ENCODE measurements at places on chromosomes 12 and 14. TPM values are rescaled to one million over a fixed set of nuclear protein-coding genes. Genes with fewer than 3 reads are reported as not detected.

Gene OR4E1
- total RNA-seq: not detected

Gene SLCO1A2
- total RNA-seq: not detected

Gene IFI27
- 140 TPM for total RNA-seq

Gene STYK1
- total RNA-seq: 0.12 TPM

Gene CPM
- 19.8 TPM for total RNA-seq

DNA sequence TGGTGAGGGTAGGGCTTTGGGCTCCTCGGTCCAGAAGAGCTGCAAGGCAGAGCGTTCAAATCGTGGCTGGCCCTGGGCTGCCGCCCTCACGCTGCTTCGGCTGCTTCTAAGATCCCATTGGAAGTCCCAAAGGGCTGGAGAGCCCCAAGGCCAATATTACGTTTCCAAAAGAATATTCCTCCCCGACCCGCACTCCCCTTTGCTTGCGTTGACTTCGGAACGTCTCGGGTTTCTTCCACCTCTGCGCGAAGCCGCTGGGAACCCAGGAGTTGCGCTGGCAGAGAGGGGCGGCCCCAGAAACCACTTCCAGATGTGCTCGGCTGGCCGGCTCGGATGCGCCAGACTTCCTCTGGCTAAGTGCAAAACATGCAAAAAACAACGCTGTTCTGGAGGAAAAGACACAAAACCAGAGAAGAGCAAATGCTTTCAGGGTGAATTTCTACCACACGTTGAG is at the start of gene GLT8D2:
GLT8D2 (minus strand) TSS at position 285 of the 454 bp plus-strand sequence. CDS start 30,539 bp downstream, outside the sequence.
- H3K27ac ChIP-seq: peak within 1 kb of the TSS; percentile 48
- H3K4me1 ChIP-seq: no peaks in the 10 kb centered on the region
- DNase-seq: peak; percentile 65
- peak within 1 kb of the TSS; percentile 35 for H3K4me3 ChIP-seq
- no peaks in the 10 kb centered on the region for H3K27me3 ChIP-seq
- no peaks in the 10 kb centered on the region for H3K36me3 ChIP-seq

DNA sequence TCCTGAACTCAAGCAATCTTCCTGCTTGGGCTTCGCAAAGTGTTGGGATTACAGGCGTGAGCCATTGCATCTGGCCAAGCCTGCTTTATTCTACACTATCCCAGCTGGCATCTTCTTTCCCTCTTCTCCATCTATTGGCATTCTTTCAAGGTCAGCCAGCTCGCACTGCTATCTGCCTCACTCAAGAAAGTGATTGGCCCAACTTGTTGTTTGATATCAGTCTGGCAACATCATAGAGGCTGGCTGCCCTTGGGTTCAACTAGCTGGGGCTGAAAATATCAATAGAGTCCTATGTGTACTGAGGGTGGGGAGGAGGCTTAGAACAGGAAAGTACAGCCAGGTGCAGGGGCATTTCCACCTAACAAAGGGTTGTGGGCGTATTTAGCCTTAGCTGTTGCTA is 17.1 kb downstream of the GMFB start:
- no peaks in the 10 kb centered on the region for H3K27me3 ChIP-seq
- no peaks in the 10 kb centered on the region for H3K36me3 ChIP-seq
- peak overlapping the region; percentile 61 for H3K27ac ChIP-seq
- DNase-seq: no peak
- H3K4me3 ChIP-seq: no peak overlapping the region
- H3K4me1 ChIP-seq: no peaks in the 10 kb centered on the region

DNA sequence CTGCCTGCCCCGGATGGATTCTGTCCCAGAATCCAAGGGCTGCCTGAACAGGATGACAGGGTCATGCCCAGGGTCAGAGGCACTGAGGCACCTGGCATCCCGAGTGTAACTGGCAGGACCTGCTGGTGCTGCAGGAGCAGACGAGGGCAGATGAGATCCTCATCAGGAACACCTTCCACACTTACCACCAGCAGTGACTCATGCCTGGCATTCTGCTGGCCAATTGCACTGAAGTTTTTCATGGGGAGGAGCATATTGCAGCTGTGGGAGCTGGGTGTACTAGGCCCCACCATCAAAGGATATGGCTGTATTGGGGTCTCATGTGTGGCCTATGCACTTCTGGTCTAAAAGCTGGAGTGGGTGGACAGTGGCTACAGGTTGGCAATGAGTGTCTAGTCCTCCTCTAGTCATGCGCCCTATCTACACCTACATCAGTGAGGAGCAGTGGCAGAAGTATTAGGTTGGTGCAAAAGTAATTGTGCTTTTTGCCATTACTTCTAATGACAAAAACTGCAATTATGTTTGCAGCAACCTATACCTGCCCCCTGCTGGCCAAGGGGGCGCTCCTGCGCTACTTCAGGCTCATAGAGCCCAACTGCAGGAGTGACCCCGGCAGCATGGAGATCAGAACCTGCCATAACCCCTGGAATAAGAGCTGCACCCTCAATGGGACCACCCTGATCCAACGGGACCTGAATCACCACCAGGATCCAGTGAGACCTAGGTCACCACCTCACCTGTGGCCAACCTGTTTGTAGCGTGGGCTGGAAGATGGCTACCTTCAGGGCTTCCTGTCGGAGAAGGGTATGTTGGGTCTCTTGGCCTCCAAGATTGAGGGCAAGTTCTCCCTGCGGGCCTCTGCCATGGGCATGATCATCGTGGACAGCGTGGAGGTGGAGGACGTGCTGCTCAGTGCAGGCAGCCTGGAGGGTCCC is 8.0 kb upstream of the C12orf42 start:
- H3K27me3 ChIP-seq: no peaks in the 10 kb centered on the region
- H3K27ac ChIP-seq: no peak overlapping the region
- H3K36me3 ChIP-seq: no peaks in the 10 kb centered on the region
- H3K4me1 ChIP-seq: no peaks in the 10 kb centered on the region
- DNase-seq: no peak

GRCh38 chr12:96436366-96437170 is 36.3 kb upstream of the CDK17 start:
- no peak overlapping the region for H3K27ac ChIP-seq
- H3K36me3 ChIP-seq: no peaks in the 10 kb centered on the region
- no peaks in the 10 kb centered on the region for H3K4me1 ChIP-seq
- DNase-seq: no peak
- H3K4me3 ChIP-seq: no peak overlapping the region

DNA sequence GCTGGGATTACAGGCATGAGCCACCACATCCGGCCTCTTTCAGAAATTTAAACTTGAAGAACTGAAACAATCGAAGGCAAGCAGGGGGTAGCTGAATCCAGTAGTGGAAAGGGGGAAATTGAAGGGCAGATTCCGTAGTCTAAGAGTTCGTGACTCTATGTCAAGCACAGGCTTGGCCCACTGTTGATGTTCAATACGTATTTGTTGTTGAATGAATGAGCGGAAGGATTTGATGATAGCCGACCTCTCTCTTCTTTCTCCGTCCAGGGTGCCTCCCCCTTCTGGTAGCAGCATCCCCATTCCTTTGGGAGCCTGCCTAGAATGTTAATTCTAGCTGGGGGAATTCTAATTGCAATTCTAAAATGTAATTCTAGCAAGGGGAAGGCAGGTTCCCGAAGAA is 59.8 kb upstream of the MED13L start:
- no peak for DNase-seq
- no peak overlapping the region for H3K27ac ChIP-seq
- no peak overlapping the region for H3K4me3 ChIP-seq
- H3K36me3 ChIP-seq: no peaks in the 10 kb centered on the region

DNA sequence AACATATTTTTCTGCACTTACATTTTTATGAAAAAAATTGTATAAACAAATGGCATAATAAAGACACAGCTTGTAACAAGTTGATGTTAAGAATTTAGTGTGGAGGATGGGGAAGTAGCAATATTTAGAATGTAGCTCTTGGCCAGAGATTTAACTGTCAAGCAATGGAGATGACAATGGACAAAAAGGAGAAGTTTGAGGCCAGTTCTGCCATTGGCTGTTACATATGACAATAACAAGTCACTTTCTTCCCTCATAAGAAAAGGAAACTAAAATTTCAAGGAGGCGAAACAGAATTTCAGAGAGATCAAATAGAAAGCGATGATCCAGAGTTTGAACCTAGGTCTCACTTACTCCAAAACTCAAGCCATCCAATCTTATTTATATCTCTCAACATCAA is 122.8 kb upstream of the CCDC175 start:
- no peak overlapping the region for H3K4me3 ChIP-seq
- DNase-seq: no peak
- no peak overlapping the region for H3K27ac ChIP-seq
- no peaks in the 10 kb centered on the region for H3K27me3 ChIP-seq

GRCh38 chr12:105699209-105699608 is 368.7 kb downstream of the C12orf75 start:
- no peak overlapping the region for H3K27ac ChIP-seq
- DNase-seq: no peak
- H3K36me3 ChIP-seq: no peaks in the 10 kb centered on the region

- H3K4me1 ChIP-seq: no peaks in the 10 kb centered on the region
- H3K36me3 ChIP-seq: no peaks in the 10 kb centered on the region
- H3K27me3 ChIP-seq: no peaks in the 10 kb centered on the region
- no peak for DNase-seq
These were observed 311.8 kb upstream of the AMIGO2 start for GRCh38 chr12:47391566-47391965.

DNA sequence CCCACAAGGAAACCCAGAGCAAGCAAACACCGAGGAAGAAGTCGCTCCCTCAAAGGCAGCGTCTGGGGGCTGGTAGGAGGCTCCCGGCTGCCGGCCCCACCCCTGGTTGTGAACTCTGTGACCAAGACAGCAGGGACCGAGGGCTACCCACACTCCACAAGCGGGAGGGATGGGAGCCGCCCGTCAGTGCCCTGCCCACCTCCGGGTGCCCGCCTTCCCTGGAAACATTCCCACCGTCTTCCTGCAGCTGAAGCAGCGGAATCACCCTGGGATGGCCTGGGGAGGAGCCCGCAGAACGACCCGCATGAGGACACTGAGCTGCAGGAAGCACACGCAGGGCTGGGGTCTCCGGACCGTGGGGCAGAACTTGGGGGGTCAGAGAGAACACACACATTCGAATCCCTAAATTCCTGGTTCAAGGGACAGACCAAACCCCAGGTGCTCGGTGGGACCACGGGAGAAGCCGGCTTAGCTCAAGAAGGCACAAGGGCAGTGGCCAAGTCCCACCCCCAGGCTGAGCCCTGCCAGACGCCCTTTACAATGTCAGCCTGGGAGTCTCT is 33.5 kb upstream of the C14orf180 start:
- H3K4me1 ChIP-seq: peaks cover 7% of the 10 kb centered on the region
- H3K4me3 ChIP-seq: no peak overlapping the region
- no peaks in the 10 kb centered on the region for H3K27me3 ChIP-seq
- DNase-seq: no peak

DNA sequence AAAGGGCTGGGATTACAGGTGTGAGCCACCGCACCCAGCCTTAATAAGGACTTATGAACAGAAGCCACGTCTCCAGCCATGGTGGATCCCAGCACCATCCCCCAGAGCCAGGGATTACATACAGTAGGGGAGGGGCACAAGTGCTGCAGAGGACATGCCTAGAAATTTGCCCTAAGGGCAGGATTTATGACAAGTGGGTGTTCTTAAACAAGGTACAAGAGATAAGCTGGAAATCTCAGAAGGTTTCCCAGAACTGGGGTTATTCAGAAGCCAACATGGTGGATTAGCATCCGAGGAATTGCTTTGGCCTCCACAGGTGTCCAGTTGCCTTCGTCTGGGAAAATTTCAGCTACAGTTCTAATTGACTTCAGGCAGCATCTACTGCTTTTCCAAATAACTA is 114.4 kb upstream of the EGLN3 start:
- H3K27ac ChIP-seq: peak overlapping the region; percentile 68
- no peaks in the 10 kb centered on the region for H3K36me3 ChIP-seq
- H3K4me1 ChIP-seq: peaks cover 42% of the 10 kb centered on the region
- no peak overlapping the region for H3K4me3 ChIP-seq
- no peaks in the 10 kb centered on the region for H3K27me3 ChIP-seq
- DNase-seq: no peak

DNA sequence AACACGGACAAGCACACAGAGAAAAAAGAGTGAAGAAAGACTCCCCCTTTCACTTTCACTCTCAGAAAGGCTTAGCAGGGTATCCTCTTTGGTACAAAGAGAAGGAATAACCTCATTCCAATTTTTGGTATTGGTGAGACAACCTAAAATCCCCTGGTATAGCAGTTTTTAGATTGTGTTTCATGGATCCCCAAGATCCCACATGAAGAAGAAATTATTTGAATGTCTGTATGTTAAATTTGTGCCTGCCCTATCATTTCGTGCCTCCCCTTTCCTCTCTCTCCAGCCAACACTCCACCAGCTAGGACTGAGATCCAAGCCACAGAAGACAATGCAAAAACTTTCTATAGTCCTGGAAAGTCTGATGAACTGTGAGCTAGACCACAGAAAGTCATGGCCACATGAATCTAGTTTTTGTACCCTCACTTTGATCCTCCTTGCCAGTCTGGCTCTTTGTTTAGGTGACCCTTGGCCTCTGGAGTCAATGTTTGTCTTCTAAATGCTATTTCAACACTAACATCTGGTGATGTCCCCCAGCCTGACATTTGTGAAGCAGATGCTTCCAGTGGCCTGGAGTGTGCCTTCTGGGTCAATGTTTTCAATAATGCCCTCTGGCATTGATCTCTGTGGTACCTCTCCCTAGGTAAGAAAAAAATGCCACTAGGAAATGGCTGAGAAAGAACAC is 181.9 kb upstream of the BMP4 start:
- no peak overlapping the region for H3K4me3 ChIP-seq
- H3K27ac ChIP-seq: no peak overlapping the region
- H3K27me3 ChIP-seq: no peaks in the 10 kb centered on the region
- H3K36me3 ChIP-seq: no peaks in the 10 kb centered on the region

DNA sequence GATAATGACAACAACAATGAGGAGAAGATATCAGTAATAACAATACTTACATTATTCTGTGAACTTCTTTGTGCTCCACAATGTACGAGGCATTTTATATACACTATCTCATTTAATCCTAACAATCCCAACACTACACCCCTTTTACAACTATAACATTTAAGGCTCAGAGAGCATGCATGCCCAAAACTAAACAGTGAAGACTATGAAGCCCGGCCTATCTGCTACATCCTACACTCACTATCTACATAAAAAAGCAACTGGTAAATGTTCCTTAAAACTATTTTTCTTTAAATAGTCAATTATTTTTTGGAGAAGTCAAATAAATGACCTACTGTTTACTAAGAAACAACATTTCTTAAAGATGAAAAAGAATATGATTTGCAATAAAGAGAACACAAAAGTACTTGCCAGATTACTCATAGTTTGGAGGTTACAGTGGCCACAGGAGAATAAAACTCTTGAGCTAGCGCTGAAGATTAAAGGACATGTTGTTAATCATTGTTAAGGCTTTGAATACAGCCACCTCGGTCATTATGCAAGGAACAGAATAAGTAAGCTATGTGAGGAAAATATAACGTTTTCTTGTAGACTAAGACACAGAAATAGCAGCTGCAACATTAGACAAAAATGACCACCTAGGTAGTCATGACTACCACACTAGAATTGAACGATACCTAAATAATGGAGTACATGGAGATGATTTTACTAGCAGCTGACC is 56.7 kb downstream of the EPS8 start:
- H3K27ac ChIP-seq: peak overlapping the region; percentile 4
- no peaks in the 10 kb centered on the region for H3K4me1 ChIP-seq
- no peak overlapping the region for H3K4me3 ChIP-seq
- no peaks in the 10 kb centered on the region for H3K36me3 ChIP-seq
- no peak for DNase-seq
- no peaks in the 10 kb centered on the region for H3K27me3 ChIP-seq
